Mesenteric fat pad (tissue), 1 donor: ENCODE measurements at places on chromosomes 2 and 18. TPM values are rescaled to one million over a fixed set of nuclear protein-coding genes. Genes with fewer than 3 reads are reported as not detected.

DNA sequence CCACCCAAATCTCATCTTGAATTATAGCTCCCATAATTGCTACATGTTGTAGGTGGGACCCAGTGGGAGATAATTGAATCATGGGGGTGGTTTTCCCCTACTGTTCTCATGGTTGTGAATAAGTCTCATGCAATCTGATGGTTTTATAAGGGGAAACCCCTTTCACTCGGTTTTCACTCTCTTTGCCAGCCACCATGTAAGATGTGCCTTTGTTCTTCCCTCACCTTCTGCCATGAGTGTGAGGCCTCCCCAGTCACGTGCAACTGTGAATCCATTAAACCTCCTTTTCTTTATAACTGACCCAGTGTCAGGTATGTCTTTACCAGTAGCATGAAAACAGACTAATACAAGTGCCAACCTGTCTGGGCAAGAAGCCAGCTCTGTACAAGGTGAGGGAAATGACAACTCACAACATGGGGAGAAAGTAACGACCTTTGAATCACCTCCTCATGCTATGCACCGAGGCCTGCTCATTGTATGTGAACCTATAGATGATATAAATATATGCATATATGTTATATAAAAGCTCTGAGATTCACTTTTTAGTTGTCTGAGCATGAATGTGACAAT, 162.2 kb downstream of the ALPK2 start:
- no peak for DNase-seq

- no peak for DNase-seq
Measured at GRCh38 chr2:32732912-32733472, 105.1 kb downstream of the TTC27 start.

- no peak for DNase-seq
Measured at GRCh38 chr18:79736230-79736629, 56.6 kb downstream of the CTDP1 start.

DNA sequence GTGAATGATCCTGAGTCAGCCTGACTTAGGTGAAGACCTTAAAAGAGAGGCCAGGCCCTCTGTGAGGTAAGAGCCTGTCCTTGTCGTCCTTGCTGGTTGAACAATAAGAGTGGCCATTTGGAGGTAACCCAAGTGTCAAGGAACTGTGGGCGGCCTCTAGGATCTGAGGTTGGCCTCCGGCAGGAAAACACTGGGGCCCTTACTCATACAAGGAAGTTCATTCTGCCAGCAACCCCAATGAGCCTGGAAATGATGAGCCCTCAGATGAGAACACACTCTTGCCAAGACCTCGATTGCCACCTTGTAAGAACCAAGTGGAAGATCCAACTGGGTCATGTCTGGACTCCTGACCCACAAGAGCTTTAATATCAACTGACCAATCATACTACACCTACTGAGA, 95.5 kb upstream of the LRATD1 start:
- DNase-seq: no peak

DNA sequence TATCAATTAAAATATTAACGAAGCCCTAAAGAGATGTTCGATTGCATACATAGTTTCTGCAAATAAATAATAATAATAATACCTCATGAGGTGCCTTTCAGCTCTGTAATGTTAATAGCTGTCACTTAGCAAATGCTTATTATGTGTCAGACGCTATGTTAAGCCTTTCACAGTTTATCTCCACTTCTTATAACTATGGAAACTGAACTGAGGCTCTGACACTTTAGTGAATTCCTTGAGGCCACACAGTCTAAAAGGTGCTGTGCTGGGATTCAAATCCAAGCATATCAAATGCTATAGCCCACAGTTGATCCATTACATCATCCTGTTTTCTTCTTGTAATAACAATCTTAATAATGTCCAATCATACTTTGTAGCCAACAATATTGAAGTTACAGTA, 1571.5 kb upstream of the NXPH2 start:
- no peak for DNase-seq

GRCh38 chr2:232523682-232524597, 2.0 kb upstream of the CHRND start:
- no peak for DNase-seq

DNA sequence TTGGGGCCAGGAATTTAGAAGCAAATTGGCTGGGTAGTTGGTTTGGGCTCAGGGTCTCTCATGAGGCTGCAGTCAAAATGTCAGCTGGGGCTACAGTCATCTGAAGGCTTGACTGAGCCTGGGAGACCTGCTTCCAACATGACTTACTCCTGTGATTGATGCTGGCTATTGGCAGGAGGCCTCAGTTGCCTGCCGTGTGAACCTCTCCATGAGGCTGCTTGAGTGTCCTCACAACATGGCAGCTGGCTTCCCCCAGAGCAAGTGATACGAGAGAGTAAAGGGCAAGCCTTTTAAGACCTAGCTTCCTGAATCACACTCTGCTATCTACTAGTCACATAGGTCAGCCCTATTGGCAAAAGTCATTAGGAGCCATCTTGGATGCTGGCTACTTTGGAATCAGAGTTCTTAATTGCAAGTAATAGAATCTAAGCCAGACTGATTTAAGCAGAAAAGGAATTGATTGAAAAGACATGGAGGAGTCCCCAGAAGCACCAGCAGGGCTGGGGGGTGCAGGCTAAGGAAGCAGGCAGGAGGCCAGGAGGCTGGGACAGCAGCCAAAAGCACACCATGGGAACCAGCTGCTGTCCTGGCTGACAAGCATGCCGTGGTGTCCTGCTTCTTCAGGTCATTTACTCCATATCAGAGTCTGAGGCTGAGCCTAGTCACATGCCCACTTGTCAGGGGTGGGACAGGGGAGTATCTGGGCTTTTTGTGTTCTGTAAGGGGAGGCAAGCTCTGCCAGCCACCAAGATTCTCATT, 7.8 kb upstream of the GIGYF2 start:
- peak; percentile 73 for DNase-seq

DNA sequence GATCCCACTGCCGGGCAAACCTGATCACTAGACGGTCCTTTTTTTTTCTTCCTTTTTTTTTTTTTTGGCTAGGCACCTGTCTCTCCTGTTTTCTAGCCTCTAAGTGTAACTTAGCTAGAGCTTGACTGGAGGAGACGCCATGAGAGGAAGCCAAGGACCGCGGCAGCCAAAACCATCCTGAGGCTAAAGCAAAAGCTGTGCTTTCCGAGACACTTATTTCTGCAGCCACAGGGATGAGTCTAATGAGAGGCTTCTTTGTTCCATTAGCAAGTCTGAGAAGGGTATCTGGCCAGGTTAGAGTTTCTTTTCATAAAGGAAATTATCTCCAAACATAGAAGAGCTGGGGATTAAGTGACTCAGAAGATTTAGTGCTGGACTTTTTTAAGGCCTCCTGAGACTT, 7.3 kb upstream of the CXCR4 start:
- no peak for DNase-seq

GRCh38 chr18:9066358-9066757, 36.1 kb upstream of the NDUFV2 start:
- DNase-seq: no peak

The RFTN2 gene
- 6.8 TPM for total RNA-seq

The ANKRD62 gene
- not detected for total RNA-seq

The MSTN gene
- 0.48 TPM for total RNA-seq
